ENCODE measurements at places on chromosomes 7 and 10. TPM values are rescaled to one million over a fixed set of nuclear protein-coding genes. Genes with fewer than 3 reads are reported as not detected.

Gene DYNC1I1
- total RNA-seq: 2.7 TPM

Gene GCK
- total RNA-seq: 0.95 TPM

Gene TCAF1
- 64.5 TPM for total RNA-seq

Gene RFC2
- total RNA-seq: 19.6 TPM

Gene HPSE2
- 12.4 TPM for total RNA-seq

DNA sequence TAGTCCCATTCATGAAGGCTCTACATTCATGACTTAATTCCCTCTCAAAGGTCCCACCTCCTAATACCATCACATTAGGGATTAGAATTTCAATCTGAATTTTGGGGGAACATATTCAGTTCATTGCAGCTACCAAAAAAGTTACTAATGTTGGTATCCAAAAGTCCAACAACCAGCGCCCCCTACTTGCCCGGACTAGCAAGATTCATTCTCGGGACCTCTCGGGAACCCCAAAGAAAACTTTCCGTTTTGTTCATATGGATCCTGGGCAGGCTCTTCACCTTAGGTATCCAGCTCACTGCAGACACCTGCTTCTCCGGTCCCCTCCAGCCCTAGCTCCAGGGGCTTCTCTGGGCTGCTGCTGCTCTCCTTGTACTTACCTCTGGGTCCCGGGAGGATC is 8.9 kb upstream of the GRK5 start:
- no peak for DNase-seq

GRCh38 chr10:14555807-14556206 is 218.9 kb downstream of the FAM107B start:
- DNase-seq: no peak

GRCh38 chr7:146966274-146966673 is 849.7 kb downstream of the CNTNAP2 start:
- DNase-seq: no peak

- DNase-seq: no peak
Observed at GRCh38 chr10:131277969-131278368, 33.6 kb downstream of the TCERG1L start.

GRCh38 chr7:35723011-35723410 is 28.1 kb upstream of the HERPUD2 start:
- no peak for DNase-seq

DNA sequence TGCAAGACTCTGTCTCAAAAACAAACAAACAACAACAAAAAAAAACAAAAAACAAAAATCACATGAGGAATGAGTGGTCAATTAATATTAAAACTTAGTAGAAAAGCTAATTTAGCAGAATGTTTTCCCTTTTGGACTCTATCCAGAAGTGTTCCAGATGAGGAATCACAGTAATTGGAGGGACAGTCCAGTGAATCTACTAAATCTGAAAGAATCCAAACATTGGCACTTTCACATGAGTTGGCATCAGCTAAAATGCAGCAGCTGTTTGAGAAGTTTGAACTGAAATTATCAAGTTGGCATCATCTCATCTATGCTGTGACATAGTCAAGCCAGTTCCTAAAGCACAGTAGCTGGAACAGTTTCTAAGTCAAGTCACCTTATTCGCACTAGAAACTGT is 367.8 kb downstream of the PPP1R3A start:
- no peak for DNase-seq

DNA sequence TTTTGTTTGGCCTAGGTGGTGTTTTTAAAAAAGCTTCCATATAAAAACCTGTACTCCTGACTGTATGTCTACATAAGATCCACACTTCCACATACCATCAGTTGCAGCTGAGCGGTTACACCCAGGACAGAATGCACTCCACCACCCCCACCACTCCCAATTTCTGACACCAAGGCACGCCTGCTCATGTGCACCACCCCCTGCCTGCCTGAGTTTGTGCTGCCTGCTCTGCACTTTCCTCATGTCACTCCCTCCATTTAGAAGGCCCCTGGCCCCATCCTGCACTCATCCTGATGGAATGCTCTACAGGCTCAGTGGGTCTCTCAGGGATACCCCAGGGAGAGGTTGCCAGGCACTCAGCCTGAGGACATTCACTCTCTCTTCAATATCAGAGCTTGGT is 6.5 kb downstream of the VPS41 start:
- DNase-seq: no peak
